EH (cell line): ENCODE measurements at places on chromosomes 1 and 21.

DNA sequence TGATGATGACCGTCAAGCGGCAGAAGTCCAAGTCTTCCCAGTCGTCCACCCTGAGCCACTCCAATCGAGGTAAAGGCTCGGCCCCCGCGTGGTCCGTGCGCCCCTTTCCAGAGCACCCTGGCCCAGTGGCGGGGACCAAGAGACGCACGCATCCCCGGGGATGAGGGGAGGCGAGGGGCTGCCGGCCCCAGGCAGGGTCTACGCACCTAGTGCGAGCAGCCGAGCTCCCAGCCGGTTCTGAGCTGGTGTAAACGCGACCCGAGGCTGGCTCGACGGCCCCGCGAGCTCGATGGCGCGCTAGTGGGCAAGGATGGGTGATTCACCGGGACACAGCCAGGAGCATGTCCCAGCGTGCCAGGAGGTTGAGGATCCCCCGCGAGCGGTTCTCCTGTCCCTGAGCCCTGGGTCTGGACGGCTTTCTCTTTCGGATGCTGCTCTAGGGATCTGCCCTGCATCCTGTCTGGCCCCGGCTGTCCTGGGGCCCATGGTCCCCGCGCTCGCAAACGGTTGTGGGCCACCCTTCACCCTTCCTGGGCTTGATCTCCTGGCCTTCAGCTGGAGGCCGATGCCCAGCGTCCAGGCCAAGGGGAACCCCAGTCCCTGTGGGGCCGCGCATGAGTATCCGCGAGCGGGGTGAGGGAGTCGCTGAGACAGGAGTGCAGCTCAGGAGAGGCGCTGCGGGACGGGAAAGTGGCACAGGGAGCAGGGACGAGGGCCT lies 689 bp downstream of the PKP1 start:
- DNase-seq: no peak

DNA sequence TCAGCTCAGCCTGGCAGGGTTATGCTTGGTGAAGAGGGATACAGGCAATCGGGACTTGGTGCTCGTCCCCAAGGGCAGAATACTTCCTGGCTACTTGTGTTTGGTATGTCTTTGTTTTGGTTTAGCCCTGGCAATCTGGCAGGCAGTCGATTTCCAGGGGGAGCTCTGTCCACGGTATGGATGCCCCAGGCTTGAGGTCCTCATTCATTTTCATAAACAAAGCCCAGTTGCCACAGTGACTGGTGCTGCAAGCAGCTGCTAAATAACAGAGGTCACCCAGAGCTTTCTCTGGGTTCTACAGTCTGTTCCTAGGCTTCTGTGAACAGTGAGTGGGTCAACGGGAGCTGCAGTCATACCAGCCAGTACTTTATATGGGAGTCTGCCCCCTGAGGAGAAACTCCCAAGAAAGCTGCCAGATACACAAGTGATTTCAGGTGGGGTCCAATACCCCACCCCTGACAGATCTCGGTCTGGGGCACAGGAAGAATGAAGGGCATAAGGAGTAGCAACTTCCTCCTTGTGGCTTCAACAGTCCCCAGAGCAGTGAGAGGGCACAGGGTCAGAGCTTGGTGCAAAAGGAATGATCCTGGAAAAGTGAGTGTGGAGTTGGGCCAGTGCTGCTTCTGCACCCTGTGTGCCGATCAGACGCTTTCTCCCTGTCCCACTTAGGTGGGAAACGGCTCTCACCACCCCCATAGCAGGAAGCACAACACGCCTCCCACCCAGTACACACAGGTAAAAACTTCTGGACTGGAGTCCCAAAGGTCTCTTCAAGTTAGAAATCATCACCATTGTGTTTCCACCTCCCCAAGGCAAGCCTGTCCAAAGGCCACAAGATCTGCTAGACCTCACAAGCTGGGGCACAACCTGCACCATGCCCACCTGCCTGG lies 55.5 kb downstream of the TGFBR3 start:
- peak; percentile 94 for DNase-seq

GRCh38 chr1:174039027-174039426 lies 16.9 kb upstream of the RC3H1 start:
- no peak for DNase-seq

GRCh38 chr1:230819976-230820375 lies 48.3 kb downstream of the C1orf198 start:
- DNase-seq: no peak

DNA sequence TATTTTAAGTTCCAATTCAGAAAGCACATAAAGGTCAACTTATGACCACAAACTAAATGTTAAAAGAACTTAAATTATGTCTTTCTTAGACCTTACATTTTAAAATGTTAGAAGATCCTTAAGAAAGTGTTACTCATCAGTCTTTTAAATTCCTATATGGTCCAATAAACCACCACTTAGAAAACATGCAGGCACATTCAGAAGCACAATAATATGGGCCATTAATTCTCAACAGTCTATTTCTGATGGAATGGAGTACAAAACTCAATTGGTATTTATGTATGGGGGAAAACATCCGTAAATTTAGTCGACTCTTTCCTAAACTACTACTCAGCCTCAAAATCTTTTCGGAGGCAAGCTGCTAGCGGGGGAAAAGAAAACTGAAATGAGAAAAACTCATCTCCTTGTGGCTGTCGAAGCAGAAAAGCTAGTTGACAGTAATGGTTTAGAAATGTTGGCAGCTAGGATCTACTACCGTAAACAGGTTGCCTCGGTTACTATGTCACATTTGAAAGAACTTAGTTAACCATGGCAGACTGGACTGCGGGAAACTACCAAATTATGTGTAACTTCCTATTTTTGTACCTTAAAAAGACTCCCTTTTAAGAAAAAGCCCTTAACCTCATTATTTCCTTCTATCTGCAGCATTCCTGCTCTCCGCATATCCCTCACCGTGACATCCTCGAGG lies 1.0 kb downstream of the TRMT1L start:
- peak; percentile 54 for DNase-seq

DNA sequence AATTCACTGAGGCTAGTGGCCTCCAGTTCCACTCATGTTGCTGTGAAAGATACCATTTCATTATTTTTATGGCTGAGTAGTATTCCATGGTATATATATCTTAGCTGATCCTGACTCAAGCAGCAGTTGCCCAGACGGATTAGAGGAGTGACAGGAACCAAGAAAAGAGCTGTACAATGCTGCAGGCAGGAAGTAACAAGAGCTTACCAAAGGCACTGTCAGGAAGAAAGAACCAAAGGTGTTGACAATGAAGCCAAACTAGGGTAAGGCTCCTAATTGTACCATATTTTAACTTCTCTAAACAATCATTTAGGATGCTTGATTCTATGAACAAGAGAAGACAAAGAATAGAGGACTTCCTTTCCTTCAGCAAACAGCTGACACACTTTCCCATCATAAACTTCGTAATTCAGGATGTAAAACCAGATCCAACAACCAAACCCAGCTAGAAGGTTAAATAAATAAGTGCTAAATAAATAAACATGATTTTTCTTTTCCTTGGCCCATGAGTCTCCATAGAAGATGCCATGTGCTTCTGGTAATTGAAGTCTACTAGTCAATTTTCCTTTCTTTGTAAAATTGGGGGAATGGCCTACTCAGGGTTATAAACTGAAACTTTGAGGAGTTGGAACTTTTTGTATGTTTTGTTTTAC lies 248.2 kb upstream of the SGIP1 start:
- DNase-seq: no peak

- no peak for DNase-seq
Measured at GRCh38 chr1:202016811-202017748, 6.7 kb downstream of the ELF3 start.

DNA sequence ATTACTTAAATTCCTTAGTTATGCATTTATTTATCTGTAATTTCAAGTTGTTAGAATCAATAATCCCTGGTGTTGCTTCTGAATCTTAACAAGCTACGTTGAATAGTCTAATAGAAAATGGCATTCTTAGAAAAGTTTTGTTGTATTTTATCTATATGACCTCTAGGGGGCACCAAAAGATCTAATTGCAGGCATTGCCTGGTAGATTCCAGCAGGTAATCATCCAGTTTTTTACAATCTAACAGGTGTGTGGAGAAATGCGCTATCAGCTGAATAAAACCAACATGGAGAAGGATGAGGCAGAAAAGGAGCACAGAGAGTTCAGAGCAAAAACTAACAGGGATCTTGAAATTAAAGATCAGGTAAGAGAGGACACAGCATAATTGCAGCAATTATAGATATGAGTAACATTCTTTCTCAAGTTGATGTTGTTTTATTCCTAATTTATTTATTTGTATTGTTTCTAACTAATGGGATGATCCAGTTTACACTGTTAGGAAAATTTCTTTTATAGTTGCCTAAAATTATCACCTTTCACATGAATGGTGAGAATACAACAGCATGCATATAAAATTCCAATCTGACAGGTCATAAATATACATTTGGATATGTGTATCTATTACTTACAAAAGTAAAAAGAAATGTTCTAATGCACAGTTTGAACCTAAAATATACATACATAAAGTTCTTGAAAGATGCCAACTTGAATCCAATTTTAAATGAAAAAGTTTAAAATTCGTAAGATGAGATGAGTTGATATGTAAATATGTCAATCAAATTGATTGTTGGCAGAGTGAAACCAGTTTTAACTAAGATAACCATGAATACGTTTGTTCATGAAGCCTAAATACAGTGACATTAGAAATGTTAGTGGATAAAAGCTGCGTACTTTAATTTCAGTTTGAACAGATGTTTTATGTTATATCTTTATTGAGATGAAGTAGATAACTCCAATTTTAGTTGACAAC lies 88.4 kb downstream of the SDCCAG8 start:
- peak; percentile 46 for DNase-seq

DNA sequence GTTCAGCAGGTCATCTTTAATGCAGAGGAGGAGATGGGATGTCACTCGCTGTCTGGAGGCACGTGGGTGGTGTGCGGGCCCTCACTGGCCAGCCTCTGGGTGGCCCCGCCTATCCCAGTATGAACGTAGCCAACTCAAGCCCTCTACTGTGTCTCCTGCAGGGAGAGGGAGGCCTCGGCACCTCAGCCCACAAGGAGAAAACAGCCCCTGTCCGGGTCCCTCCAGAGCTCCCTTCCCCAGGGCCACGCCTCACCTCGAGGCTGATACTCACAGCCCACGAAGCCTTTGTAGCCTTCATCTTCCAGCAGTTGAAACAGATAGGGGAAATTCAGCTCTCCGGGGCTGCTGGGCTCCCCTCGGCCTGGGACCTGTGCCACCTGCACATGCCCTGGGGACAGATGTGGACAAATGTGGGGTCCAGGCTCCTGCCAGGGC lies 2.6 kb downstream of the HYI start:
- DNase-seq: no peak
